RPMI8226 (cell line): ENCODE measurements at places on chromosomes 3 and 15.
A peak's percentile ranks its signal among the peaks of the same experiment; 100 is the strongest.

DNA sequence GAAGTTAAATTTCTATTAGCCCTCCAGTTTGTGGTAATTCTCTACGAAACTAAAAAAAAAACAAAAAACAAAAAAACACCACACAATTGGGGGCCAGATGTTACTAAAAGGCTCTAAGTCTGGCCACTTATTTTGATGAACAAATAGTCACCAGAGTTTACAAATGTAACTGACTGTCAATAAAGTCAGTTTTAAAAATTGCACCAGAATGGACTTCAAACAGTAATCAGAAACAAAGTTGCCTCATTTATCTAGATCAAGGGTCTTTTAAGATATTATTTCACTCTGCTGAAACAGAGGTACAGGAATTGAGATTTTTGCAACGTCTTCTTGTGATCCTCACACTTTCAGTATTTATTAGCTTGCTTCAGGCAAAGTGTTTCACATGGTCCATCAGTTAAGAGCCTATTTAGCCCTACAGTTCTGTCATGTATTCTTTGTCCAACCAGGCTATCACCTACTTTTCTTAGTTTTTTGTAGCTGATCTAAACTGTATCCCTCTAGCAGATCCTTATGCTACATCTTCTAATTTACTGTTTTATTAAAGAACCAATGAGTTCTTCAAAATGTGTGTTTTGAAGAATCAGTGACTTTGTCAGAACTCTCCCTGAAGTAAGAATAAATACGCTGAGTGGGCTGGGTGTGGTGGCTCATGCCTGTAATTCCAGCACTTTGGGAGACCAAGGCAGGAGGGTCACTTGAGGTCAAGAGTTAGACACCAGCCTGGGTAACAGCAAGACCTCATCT lies 74.7 kb downstream of the ANKRD28 start:
- no peak for DNase-seq

DNA sequence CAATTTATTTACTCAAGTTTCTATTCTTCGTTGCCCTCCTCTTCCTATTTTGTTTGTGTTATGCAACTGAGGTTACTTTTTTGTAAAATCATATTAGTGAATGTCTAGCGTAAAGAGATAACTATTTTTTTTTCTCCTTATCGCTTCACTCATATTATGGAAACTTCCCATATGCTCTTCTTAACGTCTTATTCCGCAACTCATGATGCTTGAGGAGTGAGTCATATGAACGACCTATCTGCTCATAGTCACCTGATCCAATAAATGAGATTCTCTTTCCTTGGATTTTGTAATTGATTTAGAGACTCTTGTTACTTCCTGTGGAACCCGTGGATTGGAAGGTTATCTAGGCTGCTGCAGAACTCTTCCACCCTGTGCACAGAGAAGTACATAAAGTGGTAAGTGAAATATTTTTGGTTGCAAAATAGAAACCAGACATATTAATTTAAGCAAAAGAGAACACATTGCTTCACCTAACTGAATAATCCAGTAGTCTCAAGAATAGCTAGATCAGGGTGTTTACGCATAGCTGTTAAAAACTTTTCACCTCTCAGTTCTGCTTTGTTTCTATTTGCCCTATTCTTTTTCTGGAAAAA lies 719.3 kb upstream of the SGO1 start:
- no peak for DNase-seq

DNA sequence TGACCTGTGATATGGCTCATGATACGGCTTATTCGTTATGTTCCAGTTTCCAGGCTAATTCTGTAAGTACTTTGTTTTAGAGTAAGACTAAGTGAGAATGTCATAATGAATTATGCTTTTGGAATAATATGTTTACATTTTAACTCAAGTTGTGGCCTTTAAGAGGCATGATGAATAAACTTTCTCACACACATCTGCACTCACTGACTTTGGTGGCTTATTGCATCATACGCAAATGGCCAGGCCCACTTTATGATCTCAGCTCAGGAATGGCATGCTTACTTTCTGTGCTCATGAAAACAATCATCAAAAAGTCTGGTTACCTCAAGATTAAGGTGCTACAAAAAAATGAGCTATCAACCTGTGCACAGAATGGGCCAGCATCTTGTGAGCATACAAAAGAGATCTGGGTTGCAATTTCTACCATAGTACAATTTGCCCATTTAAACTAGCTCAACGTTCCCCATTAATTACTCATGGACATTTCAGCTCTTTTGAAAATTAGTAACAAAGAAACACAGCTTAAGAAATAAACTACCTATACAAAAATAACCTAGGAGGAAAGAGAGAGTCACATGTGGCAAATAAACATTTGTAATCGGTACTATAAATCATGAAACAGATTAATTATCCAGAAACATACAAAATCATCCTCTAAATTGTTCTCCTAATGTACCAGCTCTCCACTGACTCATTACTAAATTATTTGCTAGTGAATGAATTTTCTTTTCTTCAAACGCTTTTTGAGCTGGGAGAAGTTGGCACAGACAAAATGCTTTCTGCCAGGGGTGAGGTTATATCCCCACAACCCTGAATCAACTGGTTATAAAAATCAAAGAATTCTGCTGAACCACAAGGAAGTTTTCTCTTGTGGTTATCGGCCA lies 439.0 kb upstream of the ADAMTS9 start:
- no peak for DNase-seq

DNA sequence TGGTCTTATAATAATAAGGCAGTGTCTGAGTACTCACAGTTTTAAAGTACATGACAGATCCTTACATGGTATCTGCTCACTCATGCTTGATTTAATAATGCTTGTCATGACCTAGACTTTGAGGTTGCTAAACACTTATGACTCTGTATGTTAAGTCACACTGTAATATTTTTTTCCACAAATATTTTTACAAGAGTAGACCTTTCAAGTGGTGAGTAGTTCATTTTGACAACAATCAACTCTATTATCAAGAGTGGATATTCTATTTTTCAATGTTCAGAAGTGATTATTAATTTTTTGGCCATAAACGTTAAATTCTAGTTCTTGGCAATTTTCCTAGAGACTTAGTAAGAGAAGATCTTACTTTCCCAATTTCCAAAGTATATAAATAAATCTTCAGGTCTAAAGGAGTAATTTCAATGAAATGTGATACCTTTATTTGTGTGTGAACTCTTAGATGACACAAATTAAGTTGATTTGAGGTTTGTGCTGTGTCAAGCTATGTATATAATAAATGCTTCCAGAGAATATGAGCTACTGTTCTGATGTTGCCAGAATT lies 104.5 kb downstream of the NLGN1 start:
- DNase-seq: no peak

- no peak for DNase-seq
Observed at GRCh38 chr3:132570016-132570415, 27.1 kb upstream of the ACKR4 start.

GRCh38 chr3:127451321-127451720 lies 139.2 kb downstream of the TPRA1 start:
- no peak for DNase-seq

GRCh38 chr15:64355348-64355943 lies 527 bp downstream of the CSNK1G1 start:
- peak; percentile 43 for DNase-seq

- no peak for DNase-seq
Observed at GRCh38 chr3:69541711-69542088, 155.8 kb upstream of the FRMD4B start.

GRCh38 chr15:94015324-94015723 lies 216.0 kb upstream of the MCTP2 start:
- no peak for DNase-seq

DNA sequence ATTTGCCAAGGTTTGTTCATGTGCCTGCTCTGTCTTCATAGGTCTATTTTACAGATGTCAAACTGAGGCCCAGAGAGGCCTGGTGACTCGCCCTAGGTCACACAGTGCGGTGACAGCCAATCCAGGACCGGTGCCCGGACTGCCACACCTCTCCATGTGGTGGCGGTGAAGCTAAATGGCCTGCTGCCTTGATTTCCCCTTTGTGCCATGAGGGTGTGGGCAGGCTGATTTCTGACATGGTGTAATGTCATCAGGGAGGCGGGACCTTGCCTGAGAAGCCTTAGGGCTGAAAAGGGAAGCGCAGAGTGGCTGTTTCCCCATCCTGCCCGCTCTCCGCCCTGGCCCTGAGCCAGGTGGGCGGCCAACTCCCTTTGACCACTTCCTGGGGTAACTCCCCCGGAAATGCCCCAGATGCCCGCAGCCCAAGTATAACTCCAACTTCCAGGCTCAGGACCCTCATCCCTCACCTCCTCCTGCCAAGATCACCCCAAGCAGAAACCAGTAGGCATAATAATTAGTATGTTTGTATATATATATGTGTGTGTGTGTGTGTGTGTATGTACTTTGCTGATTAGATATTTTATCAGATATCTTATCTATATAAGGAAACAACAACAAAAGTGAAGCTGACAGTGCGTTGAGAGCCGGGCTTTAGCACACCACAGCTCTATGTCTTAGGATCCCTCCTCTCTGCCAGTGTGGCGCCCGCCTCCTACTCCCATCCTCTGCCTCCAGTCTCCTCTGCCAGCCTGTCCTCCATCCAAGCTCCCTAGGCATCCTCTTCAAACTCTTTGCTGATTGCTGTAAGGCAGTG lies 63.9 kb downstream of the IQSEC1 start:
- DNase-seq: peak; percentile 77

- no peak for DNase-seq
Observed at GRCh38 chr3:149004622-149005021, 13.3 kb downstream of the GYG1 start.

GRCh38 chr3:107450254-107450893 lies 72.4 kb upstream of the BBX start:
- no peak for DNase-seq

DNA sequence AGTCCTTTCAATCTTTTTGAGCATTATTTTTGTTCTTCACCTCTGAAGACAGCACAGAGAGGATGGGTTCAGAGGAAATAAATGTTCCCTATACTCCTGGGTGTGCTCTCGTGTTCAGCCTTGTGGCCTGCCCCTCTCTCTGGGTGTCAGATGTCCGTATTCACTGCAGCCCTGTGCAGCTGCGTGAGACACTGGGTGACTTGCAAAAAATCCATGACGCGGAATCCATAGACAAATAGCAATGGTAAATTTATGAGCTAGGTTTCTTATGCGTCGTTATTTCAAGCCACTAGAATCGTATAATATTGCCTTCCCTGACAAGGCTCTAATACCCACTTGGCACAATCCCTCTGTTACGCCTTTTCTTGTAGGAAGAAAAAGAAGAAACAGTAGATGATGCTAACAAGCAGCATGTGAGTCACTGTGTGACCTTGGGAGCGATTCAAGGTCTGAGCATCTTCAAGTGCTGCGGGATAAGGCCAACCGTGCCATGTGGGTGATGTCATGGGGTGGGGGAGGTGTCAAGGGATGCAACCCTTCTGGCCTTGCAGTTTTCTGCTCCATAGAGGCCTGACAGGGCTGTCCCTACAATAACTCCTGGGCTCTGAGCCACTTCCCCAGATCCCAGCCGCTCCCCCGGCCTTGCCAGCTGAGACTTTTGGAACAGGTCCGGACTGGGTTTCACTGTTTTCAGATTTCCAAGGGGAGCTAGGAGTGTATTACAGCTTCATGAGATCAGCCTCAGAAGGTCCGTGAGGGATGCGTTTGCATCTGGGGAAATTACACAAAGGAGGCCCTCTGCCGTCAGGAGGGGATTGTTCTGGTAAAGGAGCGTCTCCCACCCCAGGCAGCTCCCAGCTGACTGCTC lies 47.6 kb upstream of the POMGNT2 start:
- DNase-seq: no peak

DNA sequence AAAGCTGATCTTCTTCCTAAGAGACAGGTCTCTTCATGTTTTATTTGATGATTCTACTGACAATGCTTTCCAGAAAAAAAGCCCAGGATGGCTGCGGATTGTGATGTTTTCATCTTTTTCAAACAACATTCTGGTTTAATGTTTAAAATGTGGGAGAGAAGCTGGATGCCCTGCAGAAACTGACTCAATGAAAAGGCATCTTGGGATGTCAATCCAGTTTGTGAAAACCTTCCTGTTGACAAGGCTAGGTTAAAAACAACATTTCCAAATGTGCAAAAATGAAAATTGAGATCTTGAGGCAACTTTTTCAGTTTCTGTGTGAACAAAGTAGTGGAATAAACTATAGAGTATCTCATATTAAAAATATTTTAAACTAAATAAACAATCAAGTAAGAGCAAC lies 156.0 kb upstream of the MRPL3 start:
- no peak for DNase-seq
